ENCODE measurements at places on chromosomes 3 and 15.

DNA sequence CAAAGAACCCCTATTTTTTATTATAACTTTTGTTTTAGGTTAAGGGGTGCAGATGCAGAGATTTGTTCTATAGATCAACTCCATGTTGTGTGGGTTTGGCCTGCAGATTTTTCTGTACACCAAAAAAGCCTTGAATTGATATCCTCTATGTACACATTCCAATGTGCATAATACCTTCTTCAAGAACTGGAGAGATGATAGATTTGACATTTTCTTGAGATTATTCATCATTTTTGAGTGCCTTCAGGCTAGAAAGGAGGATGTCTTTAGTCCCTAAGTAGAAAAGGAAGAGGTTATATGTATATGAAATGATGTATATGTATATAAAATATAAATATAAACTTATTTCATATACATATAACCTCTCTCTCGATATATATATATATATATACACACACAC is 1190.0 kb upstream of the ALCAM start:
- no peak for DNase-seq

DNA sequence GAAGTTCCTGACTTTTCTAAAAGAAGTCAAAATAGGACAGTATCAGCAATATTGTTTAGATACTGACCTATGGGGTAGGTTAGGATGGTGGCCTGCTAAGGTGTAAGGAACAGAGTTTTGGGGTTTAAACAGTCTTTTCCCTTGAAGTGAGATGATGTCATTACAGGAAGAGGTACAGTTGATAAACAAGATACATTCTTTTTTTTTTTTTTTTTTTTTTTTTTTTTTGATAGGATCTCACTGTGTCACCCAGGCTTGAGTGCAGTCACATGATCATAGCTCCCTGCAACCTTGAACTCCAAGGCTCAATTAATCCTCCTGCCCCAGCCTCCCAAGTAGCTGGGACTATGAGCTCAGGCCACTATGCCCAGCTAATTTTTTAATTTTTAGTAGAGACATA is 33.3 kb downstream of the SLC25A36 start:
- DNase-seq = no peak

DNA sequence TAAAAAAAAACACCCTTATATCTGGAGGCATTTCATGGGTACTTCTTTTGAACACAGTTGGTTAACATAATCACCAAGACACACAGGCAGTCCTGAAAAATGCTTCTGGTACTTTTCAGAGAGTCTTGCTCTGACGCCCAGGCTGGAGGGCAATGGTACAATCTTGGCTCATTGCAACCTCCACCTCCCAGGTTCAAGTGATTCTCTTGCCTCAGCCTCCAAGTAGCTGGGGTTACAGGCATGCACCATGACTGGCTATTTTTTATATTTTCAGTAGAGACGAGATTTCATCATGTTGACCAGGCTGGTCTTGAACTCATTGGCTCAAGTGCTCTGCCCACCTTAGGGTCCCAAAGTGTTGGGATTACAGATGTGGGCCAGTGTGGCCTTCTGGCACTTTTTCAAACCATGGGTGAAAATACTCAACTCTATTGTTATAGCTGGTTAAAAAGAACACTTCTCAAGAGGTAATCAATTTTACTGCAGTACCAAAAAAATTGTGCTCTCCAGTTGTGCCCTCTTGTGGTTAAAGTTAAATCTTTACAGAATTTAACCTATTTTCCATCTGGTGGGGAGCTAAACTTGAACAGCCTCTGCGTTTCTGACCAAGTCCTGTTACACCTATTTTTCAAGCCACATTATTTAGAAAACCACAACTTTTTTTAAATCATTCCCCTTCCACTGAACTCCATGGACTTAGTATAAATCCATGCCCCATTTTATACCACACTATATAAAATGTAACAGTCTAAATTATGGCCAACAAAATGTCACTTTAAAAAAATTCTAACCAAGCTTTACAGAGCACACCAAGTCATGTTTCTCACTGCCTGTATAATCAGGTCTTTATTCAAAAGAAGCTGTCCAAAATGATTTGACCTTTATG is 1.2 kb upstream of the SNAPC5 start:
- DNase-seq = no peak

- DNase-seq = no peak
Observed at GRCh38 chr3:119333773-119334509, 39.8 kb downstream of the ARHGAP31 start.

GRCh38 chr3:171696805-171697204 is 113.5 kb downstream of the PLD1 start:
- DNase-seq = no peak

DNA sequence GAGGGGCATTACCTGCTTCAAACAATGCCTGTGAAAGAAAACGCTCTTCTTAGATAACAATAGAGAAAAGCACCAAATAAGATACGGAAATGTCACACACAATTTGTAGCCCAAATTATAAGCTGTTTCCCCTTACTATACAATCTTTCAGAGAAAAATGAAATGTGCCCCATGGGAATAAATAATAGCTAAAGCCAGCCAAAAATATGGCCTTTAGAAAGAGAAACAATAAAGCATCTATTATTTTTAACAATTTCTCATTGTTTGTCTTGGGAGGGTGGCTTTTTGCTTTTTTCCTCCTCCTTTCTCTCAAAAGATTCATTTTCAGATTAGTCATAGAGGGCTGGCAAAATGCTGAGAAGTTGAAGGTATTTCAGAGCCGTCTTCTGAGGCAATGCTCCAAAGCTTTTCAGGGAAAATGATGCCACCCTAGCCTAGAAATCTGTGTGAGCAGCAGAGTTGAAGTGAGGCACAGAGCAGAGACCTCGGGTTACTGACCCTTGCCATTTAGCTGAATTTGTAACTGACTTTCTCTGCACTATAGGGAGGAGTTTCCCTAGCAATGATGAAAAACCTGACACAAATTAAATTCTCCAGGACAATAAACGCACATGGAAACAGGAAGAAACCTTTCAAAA is 86.3 kb upstream of the PRICKLE2 start:
- no peak for DNase-seq

Data from upper lobe of left lung (tissue), 6 donors.